ENCODE measurements at places on chromosomes 5 and 9.

GRCh38 chr9:132020820-132021510 lies 58.7 kb downstream of the MED27 start:
- DNase-seq: peak; percentile 50

GRCh38 chr5:120749737-120750136 lies 285.6 kb downstream of the PRR16 start:
- no peak for DNase-seq

GRCh38 chr9:127761491-127761956 lies 16.9 kb downstream of the SH2D3C start:
- no peak for DNase-seq

GRCh38 chr5:99141534-99142128 lies 212.8 kb upstream of the CHD1 start:
- DNase-seq: peak; percentile 38

GRCh38 chr5:6714226-6715041 lies 1.2 kb downstream of the TENT4A start:
- no peak for DNase-seq
